Cardiac ventricle fibroblast (primary cell): ENCODE measurements at places on chromosomes 3 and 15. TPM values are rescaled to one million over a fixed set of nuclear protein-coding genes. Genes with fewer than 3 reads are reported as not detected.

Gene CCR9
- total RNA-seq = not detected in 2 replicates

Gene CHRM5
- 0.06 TPM in 1 of 2 replicates, not detected in the other for total RNA-seq

Gene GPR160
- total RNA-seq = 0.59 TPM in 1 of 2 replicates, not detected in the other

Gene MUC20
- 0.69 and 3.7 TPM in 2 replicates for total RNA-seq

Gene CCR2
- total RNA-seq = not detected in 2 replicates

Gene GPR62
- total RNA-seq = 0.12 TPM in 1 of 2 replicates, not detected in the other

Gene BCL2A1
- not detected in 2 replicates for total RNA-seq

Gene EOMES
- not detected in 2 replicates for total RNA-seq

Gene HDGFL3
- total RNA-seq = 16.0 and 20.0 TPM in 2 replicates

Gene CPB1
- not detected in 2 replicates for total RNA-seq

Gene STRC
- total RNA-seq = not detected in 2 replicates

Gene SPATA12
- 0.12 TPM in 1 of 2 replicates, not detected in the other for total RNA-seq

Gene CACNA2D2
- total RNA-seq = not detected in 2 replicates

Gene PXYLP1
- total RNA-seq = 6.5 and 7.2 TPM in 2 replicates

Gene FOXB1
- total RNA-seq = not detected in 2 replicates

Gene IQCF5
- total RNA-seq = not detected in 2 replicates

Gene GOLGA6L10
- 0.10 TPM in 1 of 2 replicates, not detected in the other for total RNA-seq

Gene SPINK8
- total RNA-seq = not detected in 2 replicates

Gene ITIH1
- total RNA-seq = not detected in 2 replicates

Gene RGMA
- total RNA-seq = 14.9 and 19.3 TPM in 2 replicates

Gene IL12A
- 3.1 TPM in 1 of 2 replicates, not detected in the other for total RNA-seq

Gene RIOX2
- 24.0 and 26.8 TPM in 2 replicates for total RNA-seq

Gene LAMB2
- 692 and 725 TPM in 2 replicates for total RNA-seq

Gene POLQ
- total RNA-seq = 0.19 and 0.68 TPM in 2 replicates

Gene SIDT1
- total RNA-seq = not detected in 2 replicates

Gene PRRT3
- 8.4 and 9.7 TPM in 2 replicates for total RNA-seq

Gene PRKCD
- total RNA-seq = 7.5 and 10.3 TPM in 2 replicates

Gene PIK3R4
- total RNA-seq = 22.1 and 40.3 TPM in 2 replicates

Gene TNNC1
- total RNA-seq = 0.31 TPM in 1 of 2 replicates, not detected in the other
